Pulmonary artery endothelial cell (primary cell): ENCODE measurements at places on chromosomes 5 and 9. TPM values are rescaled to one million over a fixed set of nuclear protein-coding genes. Genes with fewer than 3 reads are reported as not detected.

DNA sequence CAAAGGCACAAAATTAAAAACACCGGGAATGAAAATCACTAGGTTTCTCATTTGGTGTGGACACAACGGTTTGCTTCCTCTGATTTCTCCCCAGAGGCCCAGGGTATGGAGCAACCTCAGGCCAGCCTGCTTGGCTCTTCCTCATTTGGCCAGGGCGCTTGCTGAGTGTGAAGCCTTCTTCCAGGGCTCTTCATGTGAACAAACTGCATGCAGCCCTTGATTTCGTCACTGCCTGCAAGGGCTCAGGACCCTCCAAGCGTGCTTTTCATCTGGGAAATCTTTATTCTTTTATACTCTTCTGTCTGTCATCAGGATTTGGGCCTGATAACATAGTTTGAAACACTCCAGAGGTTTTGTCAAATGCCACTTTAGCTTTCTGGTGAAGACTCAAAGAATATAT is 122.6 kb upstream of the KLF4 start:
- no peak for DNase-seq

DNA sequence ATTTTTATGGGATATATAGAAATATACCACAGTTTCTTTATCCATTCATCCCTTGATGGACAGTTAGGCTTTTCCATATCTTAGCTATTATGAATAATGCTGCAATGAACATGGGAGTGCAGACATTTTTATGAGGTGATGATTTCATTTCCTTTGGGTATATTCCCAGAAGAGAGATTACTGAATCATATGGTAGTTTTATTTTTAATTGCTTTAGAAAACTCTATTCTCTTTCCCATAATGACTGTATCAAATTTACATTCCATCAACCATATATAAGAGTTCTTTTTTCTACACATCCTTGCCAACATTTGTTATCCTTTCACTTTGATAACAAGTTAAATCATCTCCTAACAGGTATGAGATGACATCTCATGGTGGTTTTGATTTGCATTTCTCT is 821.6 kb downstream of the TLE1 start:
- DNase-seq, result no peak

Gene BTNL3
- not detected in 2 replicates for total RNA-seq

DNA sequence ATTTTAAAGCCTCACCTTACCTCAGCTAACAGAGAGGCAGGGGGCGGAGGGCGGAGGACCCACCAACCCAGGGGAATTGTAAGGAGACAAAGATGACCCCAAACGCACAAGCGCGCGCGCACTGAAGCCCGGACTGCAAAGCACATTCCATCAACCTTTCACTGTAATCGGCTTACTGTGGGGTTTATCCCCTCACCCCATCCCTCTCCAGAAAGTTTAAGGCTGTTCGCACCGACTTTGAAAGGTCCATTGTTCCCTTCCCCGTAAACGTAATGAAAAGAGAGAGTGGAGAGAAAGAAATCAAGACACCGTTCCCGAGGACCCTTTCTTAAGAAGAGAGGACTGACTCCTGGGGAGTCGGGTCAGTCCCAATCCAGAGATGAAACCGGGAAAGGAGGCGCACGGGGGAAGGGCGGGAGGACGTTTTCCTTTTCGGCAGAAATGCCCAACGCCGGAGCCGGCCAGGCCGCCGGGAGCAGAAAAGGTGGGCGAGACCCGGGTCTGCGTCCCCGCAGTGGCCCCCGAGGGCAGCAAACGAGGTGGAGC is 464 bp downstream of the CEMIP2 start:
- DNase-seq, result no peak

DNA sequence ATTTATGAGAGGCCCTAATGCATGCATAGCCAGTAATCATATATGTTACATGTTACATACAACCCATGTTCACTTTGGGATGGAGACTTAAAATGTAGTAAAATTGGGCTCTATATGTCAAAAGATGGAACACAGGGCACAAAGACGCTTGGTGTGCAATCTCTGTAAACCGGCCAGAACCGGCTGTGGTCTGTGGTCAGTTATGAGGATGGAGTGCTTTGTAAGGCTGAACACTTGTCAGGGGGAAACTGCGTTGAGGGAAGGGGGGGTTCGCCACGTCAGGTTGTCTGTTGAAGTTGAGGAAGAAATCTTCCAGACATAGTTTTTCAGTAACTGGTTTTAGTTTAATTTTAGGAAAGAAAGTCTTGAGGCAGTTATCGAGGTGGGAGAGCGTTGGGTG is 2.7 kb upstream of the CKMT2 start:
- no peak for DNase-seq

- no peak for DNase-seq
Observed at GRCh38 chr9:34701023-34701768, 8.7 kb downstream of the CCL21 start.

GRCh38 chr9:126371007-126371870 is 44.6 kb downstream of the MVB12B start:
- DNase-seq, result no peak

Gene ELAVL2
- total RNA-seq, result 0.07 TPM in 1 of 2 replicates, not detected in the other

DNA sequence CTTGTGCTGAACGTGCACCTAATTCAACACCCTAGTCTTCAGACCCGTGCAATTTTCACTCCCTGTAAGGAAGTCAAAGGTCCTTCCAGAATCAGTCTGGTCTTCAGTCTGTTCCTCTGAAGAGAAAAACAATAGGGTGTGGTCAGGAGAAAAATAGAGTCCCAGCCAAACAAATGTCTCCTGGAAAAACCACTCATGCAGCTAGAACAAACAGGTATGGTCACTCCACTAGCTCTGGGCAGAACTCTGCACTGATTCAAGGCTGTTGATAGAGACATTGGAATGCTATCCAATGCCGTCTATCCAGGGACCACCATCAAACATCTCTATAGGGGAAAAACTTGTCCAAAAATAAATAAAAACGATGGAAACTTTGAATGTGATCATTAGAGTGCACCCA is 81.8 kb upstream of the MAP3K1 start:
- DNase-seq, result no peak

DNA sequence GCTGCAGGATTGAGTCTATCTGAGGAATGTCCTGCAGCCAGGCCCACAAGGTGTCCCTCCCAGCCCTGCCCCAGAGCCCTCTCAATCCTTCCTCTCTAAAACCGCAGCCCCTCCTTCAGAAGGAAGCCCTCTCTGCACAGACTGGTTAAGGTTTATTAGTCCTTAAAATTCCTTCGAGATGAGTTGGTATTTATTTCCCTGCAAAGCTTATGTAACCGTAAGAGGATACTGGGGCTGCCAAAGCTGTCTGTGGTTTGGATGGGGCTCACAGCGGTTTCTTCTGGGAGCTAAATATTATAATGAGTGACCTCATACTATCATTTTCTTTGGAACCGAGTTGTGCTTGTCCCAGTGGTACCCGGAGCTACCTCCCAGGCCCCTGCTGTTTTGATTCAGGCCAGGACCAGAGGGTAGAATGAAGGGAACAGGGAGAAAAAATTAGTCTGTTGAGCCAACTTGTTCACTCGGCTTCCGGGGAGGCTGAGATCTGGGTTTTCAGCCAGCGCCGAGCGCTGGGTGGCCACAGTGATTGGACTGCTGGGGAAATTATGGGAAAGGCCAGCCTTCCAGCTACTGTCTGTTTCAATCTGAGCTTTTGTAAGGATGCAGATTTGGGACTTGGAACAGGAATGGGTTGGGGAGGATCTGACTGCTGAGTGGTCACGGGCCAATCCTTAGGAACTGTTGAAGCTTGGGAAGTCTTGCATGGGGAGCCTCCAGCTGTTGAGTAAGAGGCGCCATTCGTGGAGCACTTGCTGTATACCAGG is 107.5 kb downstream of the NDFIP1 start:
- no peak for DNase-seq

Gene CDX1
- not detected in 2 replicates for total RNA-seq

GRCh38 chr9:114448706-114449105 is 56.6 kb downstream of the WHRN start:
- DNase-seq, result no peak

DNA sequence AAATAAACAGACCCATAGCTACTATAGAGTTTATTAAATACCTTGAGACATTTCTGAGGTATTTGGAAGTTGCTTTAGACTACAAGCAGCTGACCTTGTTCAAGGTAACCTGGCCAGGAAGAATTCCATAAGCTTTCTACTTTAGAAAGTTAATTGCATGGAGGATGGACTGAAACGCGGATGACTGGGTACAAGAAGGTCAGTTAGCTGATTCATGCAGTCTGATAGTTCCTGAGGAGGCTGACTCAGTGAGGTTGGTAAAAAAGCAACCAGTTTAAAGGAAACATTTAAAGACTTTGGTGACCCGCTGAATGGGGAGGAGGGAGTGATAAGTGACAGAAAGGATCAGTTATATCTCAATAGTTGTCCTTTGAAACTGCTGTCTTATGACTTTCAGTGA is 670.1 kb upstream of the CDH9 start:
- no peak for DNase-seq

- no peak for DNase-seq
Observed at GRCh38 chr5:157679801-157680200, 8.5 kb downstream of the C5orf52 start.
